ENCODE measurements at places on chromosomes 4 and X. TPM values are rescaled to one million over a fixed set of nuclear protein-coding genes. Genes with fewer than 3 reads are reported as not detected.

The UGT2A3 gene
- total RNA-seq: not detected

The XG gene
- total RNA-seq: 0.59 TPM

The FABP2 gene
- total RNA-seq: not detected

The CLIC2 gene
- 0.59 TPM for total RNA-seq

The AR gene
- total RNA-seq: 2.1 TPM

The PCDH19 gene
- 0.69 TPM for total RNA-seq

The TBC1D25 gene
- total RNA-seq: 8.5 TPM

The IL13RA2 gene
- 63.2 TPM for total RNA-seq

The PNMA5 gene
- total RNA-seq: not detected

The TMEM150C gene
- 0.30 TPM for total RNA-seq

The YIPF7 gene
- total RNA-seq: not detected

The HAND2 gene
- total RNA-seq: 56.4 TPM

The CCDC110 gene
- total RNA-seq: 5.0 TPM

The GUCY1A1 gene
- 0.78 TPM for total RNA-seq

The BEX5 gene
- not detected for total RNA-seq

The MRFAP1L1 gene
- total RNA-seq: 50.2 TPM

The MMRN1 gene
- 0.42 TPM for total RNA-seq

The ANKRD50 gene
- 140 TPM for total RNA-seq

The MID2 gene
- 11.9 TPM for total RNA-seq

The PAGE5 gene
- total RNA-seq: not detected

The TCP11X2 gene
- total RNA-seq: not detected

The NDST3 gene
- 2.4 TPM for total RNA-seq

The HMX1 gene
- not detected for total RNA-seq

The APELA gene
- total RNA-seq: not detected
